Kidney tubule cell (primary cell): ENCODE measurements at places on chromosomes 1 and 21.
A peak's percentile ranks its signal among the peaks of the same experiment; 100 is the strongest.

DNA sequence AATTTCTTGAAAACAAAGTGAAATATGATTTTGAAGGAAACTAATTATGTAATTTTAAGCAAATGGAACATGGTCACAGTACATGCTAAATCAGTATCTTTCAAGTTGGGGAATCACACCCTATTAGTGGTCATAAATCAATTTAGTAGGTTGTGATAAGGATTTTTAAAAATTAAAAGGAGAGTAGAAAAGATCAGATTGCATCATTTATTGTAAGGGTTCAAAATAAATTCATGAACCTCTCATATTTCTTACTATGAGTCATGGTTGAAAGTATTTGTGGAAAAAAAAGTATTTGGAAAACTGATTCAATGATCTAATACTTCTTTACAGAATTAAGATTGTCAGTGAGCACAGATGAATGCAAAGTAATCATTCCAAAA, 14.6 kb downstream of the ADSS2 start:
- no peak for DNase-seq

DNA sequence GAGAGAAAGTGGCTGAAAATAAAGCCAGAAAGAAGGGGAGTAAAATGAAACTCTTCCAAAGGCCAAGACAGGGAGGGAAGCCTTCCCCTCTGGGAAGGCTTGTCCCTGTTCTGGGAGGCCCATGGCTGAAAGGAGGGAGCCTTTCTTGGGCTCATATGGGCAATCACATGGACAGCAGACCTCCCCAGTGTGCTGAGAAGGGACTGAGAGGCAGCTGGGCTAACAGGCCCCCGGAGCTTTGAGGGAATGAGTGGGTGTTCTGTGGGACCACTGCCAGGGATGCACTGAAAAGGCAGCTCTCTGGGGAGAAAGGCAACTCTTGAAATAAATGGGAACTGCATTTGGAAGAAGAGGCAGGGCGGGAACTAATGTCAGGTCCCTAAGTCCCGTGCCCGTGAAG, 39.1 kb downstream of the KANK4 start:
- DNase-seq, result no peak

GRCh38 chr1:225476100-225476511, 48.3 kb upstream of the LBR start:
- DNase-seq, result no peak

- DNase-seq, result no peak
These were observed 45.5 kb upstream of the KANK4 start for GRCh38 chr1:62364721-62365120.

- no peak for DNase-seq
These were observed 40.1 kb upstream of the GPR52 start for GRCh38 chr1:174407665-174408064.

DNA sequence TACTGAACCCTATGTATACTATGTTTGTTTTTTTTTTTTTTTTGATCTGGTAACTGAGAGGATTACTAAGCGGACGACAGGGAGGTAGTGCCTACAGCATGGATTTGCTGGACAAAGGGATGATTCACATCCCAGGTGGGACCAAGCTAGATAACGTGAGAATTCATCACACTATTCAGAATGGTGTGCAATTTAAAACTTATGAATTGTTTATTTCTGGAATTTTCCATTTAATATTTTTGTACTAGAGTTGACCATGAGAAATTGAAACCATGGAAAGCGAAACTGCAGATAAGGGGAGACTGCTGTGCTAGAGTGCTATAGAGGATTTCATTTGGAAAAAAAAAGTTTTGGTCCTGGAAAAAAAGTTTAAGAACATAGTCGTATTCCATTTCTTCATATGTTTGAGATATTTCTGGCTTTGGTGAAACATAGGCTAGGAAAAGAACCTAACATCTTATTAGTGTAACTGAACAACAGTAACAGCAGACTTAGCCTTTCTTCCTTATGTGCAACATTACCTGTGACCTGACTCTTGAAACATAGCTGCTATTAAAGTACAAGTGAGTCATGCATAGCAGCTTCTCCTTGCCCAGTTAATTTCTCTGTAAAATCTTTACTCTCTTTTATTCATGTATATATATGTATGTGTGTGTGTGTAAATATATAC, 202.5 kb downstream of the FGGY start:
- DNase-seq, result peak; percentile 73

DNA sequence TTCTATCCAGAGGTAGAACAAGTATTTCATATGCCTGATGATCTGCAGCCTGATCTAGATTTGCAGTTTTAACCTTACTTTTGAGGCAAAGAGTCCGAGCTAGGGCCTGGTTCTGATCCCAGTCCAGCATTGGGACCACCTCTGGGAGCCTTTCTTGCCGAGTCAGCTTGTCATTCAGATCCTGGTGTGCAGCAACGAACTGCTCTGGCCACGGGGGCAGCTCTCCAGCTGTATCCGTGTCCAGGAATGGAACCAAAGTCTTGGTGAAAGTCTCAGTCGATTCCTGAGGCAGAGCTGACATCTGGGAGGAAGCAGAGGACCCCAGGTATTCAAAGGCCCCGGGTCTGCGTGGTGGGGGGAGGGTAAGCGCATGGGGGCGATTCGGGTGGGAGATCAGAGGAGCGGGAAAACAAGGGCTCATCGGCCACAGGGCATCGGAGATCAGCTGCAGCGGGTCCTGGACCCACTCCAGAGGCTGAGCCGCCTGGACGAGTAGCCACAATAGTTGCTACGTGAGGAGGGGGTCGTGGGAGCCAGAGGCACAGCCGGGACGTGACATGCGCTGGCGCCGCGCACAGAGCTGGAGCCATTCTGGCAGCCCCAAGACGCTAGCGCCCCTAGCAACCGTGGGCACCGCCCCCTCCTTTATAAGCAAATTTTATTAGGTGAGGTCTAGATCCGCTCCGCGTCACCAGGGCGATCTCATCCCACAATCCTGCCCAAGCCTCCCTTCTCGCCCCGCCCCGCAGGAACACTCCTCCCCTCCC, 32.4 kb upstream of the BSDC1 start:
- peak; percentile 30 for DNase-seq

DNA sequence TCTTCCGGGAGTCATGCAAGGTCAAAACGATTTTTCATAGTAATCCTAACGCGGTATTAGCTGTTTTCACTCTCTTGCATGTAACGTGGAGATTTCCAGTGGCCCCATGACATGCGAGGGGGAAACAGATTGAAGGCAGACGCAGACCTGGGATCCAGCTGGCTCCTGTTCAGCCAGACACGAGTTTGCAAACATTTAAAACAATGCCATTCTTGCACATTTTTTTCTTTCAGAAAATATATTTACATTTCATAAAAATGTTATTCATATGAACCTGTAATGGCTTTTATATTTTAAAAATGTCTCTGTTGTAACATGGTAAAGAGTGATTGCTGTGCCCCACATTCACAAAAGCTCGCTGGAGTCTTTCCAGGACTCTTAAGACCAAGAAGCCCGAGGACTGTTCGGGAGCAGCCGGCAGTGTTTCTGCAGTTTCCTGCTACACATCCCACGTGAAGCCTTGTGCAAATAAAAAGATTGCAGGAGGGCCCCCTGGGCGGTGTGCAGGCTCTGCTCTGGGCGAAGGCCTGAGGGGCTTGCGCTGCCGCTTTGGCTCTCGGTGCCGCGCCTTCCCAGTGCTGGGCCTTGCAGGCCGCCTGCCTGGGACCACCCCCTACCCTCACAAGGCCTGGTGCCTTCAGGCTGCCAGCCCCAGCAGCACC, 184.9 kb downstream of the DYRK1A start:
- no peak for DNase-seq

- peak; percentile 19 for DNase-seq
These were observed 14.4 kb upstream of the MAGI3 start for GRCh38 chr1:113375878-113376277.

GRCh38 chr1:145926686-145927062, 610 bp downstream of the RBM8A start:
- no peak for DNase-seq

DNA sequence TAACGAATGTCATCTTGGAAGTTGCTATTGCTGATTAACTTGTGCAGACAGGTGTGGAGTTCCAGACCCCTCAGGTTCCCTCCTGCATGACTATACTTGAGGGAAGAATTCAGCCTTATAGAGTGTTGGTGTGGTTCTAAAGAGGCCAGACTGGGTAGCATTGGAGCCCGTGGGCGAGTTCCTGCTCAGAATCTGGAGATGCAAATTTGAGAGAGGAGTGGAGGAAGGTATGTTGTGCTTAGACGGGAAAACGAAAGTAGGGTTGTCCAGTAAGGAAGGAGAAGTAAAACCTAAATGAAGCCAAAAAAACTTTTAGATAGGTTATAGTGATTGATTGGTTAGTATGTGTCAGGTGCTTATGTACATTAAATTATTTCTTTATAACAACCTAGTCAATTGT, 79.2 kb downstream of the ZNF326 start:
- DNase-seq, result no peak

DNA sequence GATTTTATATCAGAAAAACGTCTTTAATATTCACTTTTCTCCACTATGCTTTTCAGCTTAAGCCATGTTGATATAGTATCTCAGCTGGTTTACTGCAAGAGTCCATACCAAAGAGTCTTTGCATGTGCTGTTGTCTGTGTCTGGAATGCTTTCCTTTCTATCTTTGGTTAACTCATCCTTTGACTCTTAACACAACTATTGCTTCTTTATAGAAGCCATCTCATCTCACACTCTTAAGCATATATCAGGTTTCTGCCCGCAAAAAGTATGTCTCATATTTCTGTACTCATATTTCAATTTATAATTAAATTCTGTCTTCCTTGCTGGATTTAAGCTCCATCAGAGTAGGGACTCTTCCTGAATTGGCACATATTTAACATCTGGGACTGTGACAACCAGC, 220.9 kb upstream of the KCNK2 start:
- no peak for DNase-seq

GRCh38 chr1:113530021-113530420, 139.7 kb downstream of the MAGI3 start:
- no peak for DNase-seq

- DNase-seq, result peak; percentile 20
These were observed 76.1 kb upstream of the RGS2 start for GRCh38 chr1:192732787-192733186.

GRCh38 chr1:13523780-13524477, 10.1 kb upstream of the LRRC38 start:
- DNase-seq, result no peak

DNA sequence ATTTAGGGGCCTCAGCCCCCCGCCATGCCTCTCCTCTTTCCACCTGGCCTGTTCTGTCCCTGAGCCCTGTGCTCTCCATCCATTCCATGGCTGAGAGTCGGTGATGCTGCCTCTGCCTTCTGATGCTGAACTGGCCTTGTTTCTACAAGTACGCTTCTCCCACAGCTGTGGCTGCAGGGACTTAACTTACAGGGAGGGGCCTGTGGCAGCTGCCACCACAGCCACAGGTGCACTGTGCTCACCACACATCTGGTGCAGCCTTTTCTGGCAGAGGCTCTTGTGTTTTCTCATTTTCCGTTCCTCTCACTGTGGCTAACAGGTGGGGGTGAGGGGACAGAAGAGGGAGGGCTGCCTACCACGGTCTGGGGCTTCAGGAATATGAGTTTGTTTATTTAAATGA, 4.2 kb downstream of the FMO1 start:
- DNase-seq, result no peak

DNA sequence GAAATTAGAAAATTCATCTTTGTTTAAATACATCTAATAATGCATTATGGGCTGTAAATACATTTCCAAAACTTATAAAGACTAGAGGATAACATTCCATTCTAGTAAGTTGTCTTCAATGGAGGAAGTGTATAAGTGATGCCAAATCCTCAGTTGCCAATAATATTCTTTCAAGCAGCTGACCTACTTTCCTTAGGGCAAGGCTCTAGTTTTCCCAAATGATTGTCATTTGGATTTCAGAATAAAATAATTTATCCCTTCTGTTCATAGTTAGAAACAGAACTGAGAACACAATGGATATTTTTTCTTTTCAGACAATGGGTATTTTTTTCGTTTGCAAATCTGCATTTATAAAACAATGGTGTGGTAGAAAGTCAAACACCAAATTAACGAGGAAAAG, 354.9 kb upstream of the ADAMTS5 start:
- DNase-seq, result no peak

- DNase-seq, result no peak
These were observed 77.7 kb upstream of the SOX13 start for GRCh38 chr1:203995228-203995627.

DNA sequence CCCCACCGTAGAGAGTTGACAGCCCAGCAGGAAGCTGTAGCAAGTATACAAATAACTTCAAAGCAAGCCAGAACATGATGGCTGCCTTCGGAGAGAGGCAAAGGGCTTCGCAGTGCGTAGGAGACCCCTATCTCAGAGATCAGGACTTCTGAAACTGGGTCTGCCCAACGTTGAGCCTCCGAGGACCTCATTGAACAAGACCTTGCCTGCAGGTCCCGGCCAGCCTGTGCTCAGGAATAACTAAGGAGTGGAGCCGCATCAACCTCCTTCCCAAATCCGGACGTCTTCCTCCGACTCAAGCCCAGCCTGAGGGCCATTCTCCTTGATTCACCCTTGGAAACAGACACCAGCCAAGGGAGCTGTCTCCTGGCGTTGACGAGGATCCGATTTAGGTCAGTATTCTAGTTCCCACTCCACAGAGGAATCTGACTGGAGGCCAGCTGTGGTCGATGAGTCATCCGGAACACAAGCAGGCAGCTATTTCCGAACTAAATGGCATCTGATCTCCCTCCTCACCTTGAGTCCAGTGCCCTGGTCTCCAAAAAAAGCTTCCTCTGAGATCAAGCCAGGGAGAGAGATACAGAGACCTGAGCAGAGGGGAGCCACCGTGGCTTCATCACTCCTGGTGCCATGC, 166.5 kb upstream of the COA6 start:
- peak; percentile 89 for DNase-seq

DNA sequence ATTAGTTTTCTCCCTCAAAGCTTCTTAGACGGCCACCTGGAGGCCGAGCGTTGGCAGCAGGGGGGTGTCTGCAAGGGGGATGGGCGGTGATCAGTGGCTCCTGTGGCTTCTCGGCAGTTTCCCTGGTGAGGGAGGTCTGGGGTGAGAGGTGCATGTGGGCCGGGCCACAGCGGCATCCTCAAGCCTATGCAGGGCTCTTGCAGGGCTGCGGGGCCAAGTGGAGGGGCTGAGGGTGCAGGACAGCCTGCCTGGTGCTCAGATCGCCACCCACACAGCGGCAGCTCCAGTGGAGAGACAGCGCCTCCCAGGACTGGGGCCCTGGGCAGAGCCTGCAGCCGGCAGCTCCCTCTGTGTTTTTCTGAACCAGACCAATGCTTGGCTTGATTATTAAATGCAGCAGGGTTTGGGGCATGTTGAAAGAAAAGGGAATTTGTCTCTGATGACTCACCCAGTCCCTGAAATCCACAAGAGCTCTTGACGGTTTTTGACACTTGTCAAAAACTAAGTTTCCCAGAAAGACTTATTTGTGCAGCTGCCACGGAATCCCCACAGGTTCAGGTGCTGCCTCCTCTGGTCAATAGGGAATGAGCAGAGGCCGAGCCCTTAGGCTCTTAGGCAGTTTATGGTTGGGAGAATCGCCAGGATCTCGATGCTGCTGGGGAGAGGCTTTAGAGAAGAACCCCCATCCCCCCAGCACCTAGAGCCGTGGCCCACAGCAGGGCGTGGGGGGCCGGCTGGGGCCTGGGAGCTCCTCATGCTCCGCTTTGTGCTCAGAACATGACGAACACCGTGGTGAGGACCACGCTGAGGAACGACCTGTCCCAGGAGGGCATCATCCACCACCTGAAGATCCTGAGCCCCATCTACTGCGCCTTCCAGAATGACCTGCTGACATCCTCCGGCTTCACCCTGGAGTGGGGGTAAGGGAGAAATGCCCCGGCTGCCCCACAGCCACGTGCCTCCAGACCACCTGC, 54.7 kb downstream of the UMODL1 start:
- peak; percentile 20 for DNase-seq
